ENCODE measurements at places on chromosomes 6 and 20.

DNA sequence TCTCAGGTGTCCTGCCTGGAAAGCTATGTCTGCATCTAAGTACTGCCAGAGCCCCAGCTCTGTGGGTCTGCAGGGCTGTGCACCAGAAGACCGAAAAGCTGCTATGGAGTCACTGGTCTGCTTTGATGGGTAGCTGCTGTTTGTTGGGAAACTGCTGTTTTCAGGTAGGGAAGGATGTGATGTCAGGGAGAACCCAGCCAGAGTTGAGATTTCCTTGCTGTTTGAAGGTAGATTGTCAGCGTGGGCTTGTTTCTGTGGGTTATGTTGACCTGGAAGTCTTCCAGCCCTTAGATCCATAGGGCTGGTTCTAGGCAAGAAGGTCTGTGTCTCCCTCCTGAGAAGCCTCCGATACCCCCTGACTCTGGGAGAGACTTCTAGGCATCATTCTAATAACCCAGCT, 12.2 kb upstream of the SHLD1 start:
- DNase-seq: no peak

DNA sequence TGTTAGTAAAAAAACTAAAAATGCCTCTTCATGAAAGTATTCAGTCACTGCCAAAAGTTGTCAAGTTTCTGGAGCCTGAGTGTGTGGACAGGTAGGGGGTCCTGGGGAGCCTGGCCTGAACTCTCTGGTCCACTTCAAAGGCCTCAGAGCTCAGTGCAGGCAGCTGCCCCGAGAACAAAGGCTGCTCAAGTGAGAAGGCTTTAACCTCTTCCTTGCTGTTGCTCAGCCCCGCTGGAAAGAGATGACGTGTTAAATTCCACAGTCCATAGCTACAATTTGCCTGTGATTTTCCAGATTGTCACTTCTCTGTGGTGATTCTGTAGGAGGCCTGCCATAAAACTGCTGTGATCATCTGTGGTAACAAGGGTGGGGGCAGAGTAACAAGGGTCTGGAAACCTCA, 96.9 kb downstream of the FAM120B start:
- no peak for DNase-seq

DNA sequence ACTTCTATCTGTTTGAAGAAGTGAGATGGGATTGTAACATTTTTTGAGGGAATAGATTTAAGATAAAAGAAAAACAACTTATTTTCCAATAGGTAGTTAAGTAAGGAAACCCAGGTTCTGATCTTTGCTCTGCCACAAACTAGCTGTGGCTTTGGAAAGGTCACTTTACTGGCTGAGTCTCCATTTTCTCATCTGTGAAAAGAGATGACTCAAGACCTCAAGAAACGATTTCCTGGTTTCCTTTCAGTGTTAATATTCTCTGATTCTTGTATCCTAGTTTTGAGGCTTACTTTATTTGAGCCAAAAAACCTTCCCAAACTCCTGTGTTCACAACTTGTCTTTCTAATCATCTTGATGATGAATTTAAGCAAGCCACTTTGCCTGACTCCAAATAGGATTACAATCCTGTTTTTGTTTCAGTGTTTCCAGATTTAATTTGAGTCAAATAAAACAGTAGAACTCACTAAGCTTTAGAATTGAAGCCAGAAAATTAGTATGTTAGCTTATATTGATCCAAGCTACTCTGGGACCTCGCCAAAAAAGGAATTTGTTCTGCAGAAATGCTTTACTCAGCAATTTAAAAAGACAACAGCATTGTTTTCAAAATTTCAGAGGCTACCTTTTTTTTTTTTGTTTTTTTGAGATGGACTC, 51.1 kb downstream of the ENPP1 start:
- no peak for DNase-seq

DNA sequence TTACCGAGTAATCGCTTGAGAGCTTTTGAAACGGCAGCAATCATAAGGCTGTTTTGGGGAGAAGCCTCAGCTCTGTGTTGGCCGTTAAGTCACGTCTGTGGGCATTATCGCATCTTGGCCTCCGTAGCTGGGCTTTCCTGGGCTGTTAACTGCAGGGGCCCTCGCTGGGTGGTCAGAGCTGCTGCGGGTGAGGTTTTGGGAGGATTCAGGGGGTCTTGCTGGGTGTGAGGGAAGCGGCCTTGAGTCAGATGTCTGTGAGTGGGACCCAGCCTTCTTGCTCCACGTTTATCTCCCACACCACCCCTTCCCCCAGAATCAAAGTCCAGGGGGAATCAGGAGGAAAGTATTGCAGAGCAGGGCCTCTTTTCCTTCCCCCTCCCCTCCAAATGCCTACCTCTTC, 3.2 kb upstream of the APCDD1L start:
- DNase-seq: no peak

DNA sequence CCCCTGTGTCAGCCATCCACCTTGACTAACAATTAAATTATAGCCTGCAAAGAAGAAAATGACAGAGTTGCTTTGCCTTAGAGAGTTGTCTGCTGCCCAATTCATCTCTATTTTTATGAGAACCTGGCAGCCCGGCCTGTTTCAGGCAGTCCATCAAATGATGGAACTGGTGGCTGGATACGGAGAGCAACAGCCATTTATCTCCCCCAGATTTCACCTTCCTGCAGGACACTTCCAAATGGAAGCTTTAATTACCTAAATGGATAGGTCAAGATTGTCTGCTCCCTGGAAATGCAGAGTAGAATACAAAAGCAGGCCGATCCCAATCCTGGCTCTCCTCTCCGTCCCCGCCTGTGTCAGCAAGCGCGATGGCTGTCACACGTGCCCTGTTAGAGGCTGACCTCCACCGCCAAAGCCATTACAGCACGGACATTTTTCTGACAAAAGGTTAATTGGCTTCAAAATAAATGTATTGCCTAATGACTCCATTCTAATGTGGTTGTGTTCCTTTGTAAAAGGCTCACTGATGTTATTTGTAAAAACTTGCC, 86.7 kb downstream of the PACRG start:
- DNase-seq: no peak

- DNase-seq: no peak
Measured at GRCh38 chr6:2911171-2911570, 8.1 kb upstream of the SERPINB9 start.

GRCh38 chr20:55685841-55686240, 319.5 kb downstream of the CBLN4 start:
- DNase-seq: no peak

GRCh38 chr20:57615445-57615811, 4.8 kb downstream of the ZBP1 start:
- DNase-seq: no peak

- DNase-seq: peak; percentile 43
Measured at GRCh38 chr6:28634761-28635546, 109.3 kb downstream of the GPX5 start.

DNA sequence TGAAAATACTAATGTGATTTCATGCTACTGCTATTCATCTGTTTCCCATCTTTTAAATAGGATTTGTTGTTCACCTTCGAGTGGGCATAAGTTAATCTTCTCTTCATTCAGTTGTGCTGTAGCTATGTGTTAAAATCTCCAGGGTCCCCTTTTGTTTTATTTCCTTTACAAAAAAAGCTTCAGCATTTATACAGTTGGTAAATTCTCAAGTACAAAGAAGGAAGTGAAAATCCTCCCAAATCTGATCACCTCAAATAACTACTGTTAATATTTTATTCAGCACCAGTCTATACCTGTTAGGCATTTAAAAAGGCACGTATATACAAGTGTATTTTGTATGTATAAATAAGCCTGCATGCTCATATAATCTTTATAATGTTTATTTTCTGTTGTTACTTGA, 251.2 kb downstream of the TMEM242 start:
- no peak for DNase-seq

DNA sequence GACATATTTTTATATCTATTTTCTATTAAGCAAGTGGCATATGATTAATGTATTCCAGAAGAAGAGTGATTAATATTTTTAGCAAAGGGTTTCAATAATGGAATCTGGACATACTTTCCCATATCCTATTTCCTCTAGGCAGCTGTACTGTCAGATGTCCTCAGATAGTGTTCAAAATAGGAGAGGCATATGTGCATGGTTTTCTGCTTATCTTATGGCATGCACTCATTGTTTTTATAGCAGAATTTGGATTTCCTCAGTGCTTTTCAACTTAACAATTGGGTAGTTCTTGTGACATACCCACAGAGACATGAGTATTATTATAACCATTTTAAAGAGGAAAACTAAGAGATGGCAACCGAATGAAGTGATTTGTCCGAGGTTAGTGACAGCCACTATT, 12.6 kb upstream of the SLC17A5 start:
- DNase-seq: no peak

Measured in putamen (tissue), 1 donor.